ENCODE measurements at places on chromosomes 16 and 17. TPM values are rescaled to one million over a fixed set of nuclear protein-coding genes. Genes with fewer than 3 reads are reported as not detected.

The RAMP2 gene
- total RNA-seq: 19.5 TPM

The MRPL58 gene
- 34.9 TPM for total RNA-seq

- H3K27ac ChIP-seq: no peak overlapping the region
- H3K4me1 ChIP-seq: peaks cover 12% of the 10 kb centered on the region
- H3K4me3 ChIP-seq: no peak overlapping the region
Measured at GRCh38 chr17:44924107-44924544, 8.8 kb upstream of the GFAP start.

- no peak for DNase-seq
- no peak overlapping the region for H3K4me3 ChIP-seq
- H3K27me3 ChIP-seq: no peaks in the 10 kb centered on the region
Measured at GRCh38 chr16:270381-271255, 5.1 kb downstream of the RGS11 start.

GRCh38 chr16:12628536-12628935 lies 175.2 kb downstream of the CPPED1 start:
- H3K27ac ChIP-seq: no peak overlapping the region
- DNase-seq: no peak
- no peaks in the 10 kb centered on the region for H3K4me1 ChIP-seq
- no peaks in the 10 kb centered on the region for H3K36me3 ChIP-seq
- no peak overlapping the region for H3K4me3 ChIP-seq

- no peaks in the 10 kb centered on the region for H3K4me1 ChIP-seq
- DNase-seq: no peak
- H3K4me3 ChIP-seq: no peak overlapping the region
- H3K36me3 ChIP-seq: no peaks in the 10 kb centered on the region
Measured at GRCh38 chr16:71610936-71611871, 14.8 kb upstream of the MARVELD3 start.

Data from esophagus muscularis mucosa (tissue), 4 donors.